ENCODE measurements at places on chromosomes 5 and 9.

DNA sequence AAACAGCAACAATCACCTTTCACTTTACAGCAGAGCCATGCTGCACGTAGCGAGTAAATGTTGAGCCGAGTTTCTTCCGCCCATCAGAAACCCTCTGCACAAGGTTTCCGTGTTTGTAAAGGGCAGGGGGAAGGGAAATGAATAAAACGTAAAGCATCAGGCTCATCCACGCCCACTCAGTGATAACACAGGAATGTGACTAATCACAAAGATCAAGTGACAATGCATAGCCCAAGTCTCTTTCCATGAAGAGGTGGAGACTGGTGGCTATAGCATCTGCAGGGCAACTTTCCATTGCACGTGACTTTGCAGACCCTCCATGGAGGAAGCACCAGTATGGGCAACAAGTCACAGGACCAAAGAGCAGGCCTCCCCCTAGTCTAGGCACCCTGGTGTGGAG is 56.6 kb downstream of the CAMSAP1 start:
- DNase-seq = no peak

GRCh38 chr5:7638456-7638855 is 212.5 kb downstream of the CFAP90 start:
- DNase-seq = no peak

DNA sequence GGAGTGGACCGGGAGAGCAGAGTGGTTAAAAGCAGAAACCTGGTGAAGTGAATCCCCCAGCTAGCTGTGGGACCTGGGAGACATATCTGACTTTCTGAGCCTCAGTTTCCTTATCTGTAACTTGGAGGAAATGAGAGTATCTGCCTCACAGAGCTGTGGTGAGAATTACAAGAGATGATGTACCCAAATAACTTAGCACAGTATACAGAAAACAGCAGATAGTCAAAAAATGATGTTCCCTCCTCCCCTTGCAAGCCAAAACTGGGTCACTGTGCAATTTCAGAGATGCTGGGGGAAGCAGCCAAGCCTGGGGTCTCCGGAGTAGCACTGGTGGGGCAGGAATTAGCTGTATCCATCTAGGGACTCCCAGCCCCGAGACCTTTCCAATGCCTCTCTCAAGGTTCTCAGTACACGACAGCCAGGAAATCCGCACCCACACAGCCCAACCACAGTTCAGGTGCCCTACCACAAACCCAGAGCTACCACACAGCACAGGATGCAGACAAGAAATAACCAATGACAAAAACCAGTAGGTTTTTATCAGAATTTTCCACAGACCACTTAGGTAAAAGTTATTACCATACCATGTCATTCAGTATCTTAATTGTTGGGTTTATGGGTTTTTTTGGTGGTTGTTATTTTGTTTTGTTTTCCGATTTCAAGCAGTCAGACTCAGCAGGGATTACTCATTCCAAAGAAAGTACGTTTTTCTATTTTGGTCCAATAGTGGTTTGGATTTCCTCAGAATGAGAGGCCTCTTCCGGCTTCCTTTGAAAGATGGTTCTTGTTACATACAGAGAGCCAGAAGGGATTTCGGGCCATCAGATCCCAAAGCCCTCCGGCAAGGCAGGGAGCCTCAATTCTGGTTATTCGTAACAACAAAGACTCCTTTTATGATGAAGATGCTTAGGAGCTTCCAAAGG is 4.9 kb upstream of the HRH2 start:
- DNase-seq = no peak

GRCh38 chr5:139543423-139543991 is 17.6 kb upstream of the UBE2D2 start:
- DNase-seq = no peak

- no peak for DNase-seq
Observed at GRCh38 chr5:36252722-36253365, 11.1 kb upstream of the NADK2 start.

DNA sequence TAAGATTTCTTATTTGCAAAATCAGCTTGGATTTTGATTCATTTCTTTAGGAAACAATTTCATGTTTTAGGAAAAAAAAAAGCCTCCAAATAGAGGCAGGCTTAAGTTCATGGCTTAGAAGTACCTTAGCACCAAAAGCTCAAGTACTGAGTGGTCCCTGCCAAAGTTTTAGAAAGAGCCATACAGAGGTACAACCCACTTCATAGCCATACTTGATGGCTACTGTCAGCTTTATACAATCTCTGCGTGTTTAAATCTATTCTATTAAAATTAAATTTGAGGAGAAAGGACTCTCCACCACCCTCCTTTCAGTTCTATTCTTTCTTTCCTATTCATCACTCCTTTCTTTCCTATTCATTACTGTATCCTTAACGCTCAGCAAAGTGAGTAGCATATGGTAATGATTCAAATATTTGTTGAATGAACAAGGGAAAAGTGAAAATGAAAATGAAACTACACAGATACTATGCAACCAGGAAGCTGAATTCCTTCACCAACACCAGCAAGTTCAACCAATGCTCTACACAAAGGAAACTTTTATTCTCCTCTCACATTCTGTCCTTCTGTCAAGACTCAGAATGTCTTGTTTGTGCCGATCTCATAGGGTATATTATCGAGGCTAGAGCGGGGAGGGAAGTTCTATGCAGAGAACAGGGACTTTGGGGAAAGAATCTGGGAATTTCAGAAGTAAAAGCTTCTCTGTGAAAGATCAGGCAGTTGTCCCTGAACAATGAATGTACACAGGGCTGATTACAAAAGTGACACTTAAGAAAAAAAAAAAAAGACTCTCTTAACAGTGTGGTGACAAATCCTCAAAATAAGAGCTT is 138.6 kb upstream of the SPEF2 start:
- no peak for DNase-seq

DNA sequence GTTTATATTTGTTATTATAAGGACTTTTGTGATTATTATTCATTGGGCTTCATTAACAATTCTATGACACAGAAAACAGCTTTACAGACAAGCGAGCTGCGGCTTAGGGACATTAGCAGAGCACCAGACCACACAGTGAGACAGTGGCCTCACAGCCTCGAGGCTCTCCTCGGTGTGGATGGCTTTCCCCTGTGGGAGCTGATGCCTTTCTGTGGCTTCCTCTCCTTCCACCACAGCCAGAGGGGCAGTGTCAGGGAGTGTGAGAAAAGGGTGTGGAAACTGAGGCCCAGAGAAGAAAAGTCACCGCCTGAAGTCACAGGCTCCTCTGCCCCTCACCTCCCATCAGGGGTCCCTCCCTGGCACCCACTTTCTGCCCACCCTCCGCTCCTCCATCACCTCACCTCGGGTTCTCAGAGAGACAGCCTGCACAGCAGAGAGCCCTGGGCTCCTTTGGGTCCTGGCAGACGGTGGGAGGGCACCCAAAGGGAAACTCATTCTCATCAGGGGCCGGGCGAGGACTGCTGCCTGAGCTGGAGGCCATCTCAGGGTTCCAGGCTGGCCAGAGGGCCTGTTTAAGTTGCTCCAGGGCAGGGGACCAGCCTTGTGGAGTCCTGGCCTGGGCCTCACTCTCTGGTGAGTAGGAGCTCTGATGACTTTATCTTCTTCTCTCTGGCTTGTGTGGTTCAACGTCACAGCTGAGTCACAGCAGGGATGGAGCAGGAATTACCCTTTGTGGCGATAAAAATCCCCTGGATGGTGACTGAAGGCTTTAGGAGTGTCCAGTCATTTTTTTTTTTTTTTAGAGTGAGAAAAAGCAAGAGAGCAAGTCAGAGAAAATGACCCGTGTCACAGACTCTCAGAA is 830 bp downstream of the TRAF1 start:
- no peak for DNase-seq

- no peak for DNase-seq
Observed at GRCh38 chr9:134324359-134325095, 1.7 kb upstream of the RXRA start.

DNA sequence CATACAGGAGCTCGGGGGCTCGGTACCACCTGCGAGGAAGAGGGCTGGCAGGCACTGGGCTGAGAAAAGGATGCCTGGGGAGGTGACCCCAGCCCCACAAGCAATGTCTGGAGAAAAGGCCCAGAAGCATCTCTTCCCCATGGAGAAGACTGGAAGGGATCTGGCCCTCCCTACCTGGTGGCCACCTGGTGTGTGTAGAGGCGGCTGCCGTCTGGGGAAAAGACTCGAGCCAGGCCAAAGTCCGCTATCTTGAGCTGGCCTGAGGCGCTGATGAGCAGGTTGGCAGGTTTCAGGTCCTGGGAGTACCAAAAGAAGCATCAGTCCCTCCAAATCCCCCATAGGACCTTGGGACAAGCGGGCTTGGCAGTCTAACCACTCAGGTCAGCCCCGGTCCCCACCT is 3.7 kb downstream of the CDK20 start:
- no peak for DNase-seq
